Activated CD4-positive, alpha-beta memory T cell treated with anti-CD3 and anti-CD28 coated beads for 36 hours (primary cell): ENCODE measurements at places on chromosomes 7 and 10. TPM values are rescaled to one million over a fixed set of nuclear protein-coding genes. Genes with fewer than 3 reads are reported as not detected.

DNA sequence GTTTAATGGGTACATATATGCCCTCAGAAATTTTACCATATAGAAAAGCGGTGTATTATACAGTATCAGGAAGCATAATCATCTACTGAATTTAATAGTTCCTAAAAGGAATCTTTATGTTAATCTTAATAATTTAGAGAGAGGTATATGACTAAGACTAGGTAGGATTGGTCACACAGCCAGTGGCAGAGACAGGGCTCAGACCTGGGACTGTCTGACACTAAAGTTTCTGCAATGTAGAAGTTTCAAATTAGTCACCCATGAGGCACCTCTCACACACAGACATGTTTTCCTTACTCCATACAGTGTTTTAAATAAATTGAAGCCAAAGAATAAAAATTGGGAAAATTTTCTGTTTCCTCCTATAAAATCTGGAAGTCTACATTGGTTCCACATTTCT lies 72.8 kb upstream of the ADRA2A start:
- H3K27ac ChIP-seq: no peak overlapping the region
- H3K36me3 ChIP-seq: peaks cover 17% of the 10 kb centered on the region
- H3K27me3 ChIP-seq: no peaks in the 10 kb centered on the region
- peaks cover 2% of the 10 kb centered on the region for H3K4me1 ChIP-seq

GRCh38 chr10:15444105-15445005 lies 73.3 kb upstream of the FAM171A1 start:
- no peak overlapping the region for H3K27ac ChIP-seq
- peaks cover 22% of the 10 kb centered on the region for H3K27me3 ChIP-seq
- H3K4me1 ChIP-seq: peaks cover 4% of the 10 kb centered on the region
- no peak for DNase-seq

DNA sequence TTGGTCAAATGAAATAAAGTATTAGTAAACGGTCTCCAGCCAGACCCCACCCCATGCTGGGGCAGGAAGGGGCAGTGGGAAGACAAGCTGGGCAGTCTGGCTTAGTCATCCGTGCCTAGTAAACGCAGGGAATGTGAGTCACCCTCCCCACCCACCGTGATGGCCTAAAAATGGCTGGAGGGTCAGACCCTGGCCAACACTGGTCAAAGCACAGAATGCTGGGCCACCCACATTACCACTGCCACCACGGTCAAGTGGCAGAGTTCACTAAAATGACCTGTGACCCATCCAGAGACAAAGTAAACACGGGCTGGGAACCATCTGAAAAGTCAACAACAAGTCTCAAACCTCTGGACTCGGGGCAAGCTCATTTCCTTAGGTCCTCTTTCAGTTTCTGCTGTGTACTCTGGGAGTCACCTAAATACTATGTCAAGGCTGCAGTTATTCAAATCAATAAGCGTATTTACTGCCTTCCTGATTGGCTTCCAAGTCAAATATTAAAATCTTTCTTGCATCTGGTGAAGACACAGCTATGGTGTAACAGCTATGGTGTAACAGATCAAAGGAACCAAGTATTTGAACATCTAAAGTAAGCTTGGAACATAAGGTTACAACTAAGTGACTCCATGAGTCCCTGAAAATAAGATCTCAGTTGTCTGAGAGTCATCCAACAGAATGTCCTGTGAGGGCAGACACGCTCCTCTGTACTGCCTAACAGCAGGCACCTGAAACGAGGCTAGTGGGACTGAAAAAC lies 3.0 kb downstream of the ZFAND2A start:
- peaks cover 25% of the 10 kb centered on the region for H3K4me1 ChIP-seq
- H3K36me3 ChIP-seq: peaks cover 36% of the 10 kb centered on the region
- H3K4me3 ChIP-seq: no peak overlapping the region
- no peak overlapping the region for H3K27ac ChIP-seq
- DNase-seq: no peak

- no peaks in the 10 kb centered on the region for H3K4me1 ChIP-seq
- no peaks in the 10 kb centered on the region for H3K36me3 ChIP-seq
- peaks cover 12% of the 10 kb centered on the region for H3K27me3 ChIP-seq
- H3K4me3 ChIP-seq: no peak overlapping the region
Measured at GRCh38 chr7:116698930-116699721, 27.1 kb downstream of the MET start.

DNA sequence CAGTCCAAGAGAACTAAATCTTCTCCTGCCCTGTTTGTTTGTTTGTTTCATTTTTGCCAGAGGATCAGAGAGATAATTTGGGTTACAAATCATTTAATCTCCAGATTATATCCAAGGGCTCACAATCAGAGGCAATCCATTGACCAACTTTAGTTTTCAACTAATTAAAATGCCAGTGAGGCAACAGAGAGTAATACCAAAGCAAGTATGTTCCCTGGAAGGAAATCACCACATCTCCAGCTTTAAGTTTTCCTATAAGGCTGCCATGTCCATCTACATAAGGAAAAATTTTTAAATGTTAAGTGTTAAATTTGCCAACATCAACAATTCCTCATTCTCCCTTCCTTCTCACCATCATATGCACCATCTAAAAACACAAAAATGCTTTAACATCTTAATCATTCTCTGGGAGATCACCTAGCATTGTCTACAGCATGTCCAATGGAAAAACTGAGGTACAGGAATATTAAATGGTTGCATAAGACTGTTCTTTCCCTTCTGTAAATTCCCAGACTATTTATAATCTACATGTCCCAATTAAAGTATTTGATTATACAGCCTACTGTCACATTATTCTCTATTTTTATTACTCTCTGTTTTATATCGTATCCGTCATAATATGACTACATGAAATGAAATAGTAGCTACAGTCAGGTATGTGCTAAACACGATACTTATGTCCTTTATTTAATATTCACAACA lies 14.1 kb downstream of the USP54 start:
- no peaks in the 10 kb centered on the region for H3K36me3 ChIP-seq
- no peaks in the 10 kb centered on the region for H3K27me3 ChIP-seq
- no peak for DNase-seq
- no peaks in the 10 kb centered on the region for H3K4me1 ChIP-seq

The LBX1 gene
- total RNA-seq: not detected
